ENCODE measurements at places on chromosomes 1 and 21. TPM values are rescaled to one million over a fixed set of nuclear protein-coding genes. Genes with fewer than 3 reads are reported as not detected.

GRCh38 chr1:204584699-204585372, 68.6 kb downstream of the MDM4 start:
- no peak for DNase-seq

- DNase-seq: no peak
Measured at GRCh38 chr1:41623736-41624135, 139.3 kb upstream of the EDN2 start.

- no peak for DNase-seq
Measured at GRCh38 chr1:17618558-17619247, 79.2 kb downstream of the ARHGEF10L start.

DNA sequence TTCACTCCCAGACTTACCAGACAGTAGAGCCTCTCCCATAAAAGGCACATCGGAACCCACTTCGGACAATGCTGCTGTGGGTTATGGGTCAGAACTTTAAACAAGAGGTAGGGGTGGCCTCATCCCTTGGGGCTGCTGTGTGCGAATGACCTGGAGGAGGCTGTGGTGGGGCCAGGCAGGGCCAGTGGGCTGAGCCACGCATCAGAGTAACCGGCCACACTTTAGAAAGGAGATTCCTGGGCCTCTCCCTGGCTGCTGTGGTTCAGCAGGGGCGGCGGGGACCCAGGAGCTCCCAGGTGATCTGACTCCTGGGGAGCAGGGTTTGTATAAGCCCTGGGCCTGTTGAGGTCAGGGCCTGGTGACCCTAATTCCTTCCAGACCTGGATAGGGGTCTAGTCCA, 110.2 kb upstream of the C1orf174 start:
- DNase-seq: no peak

The SPRR1A gene
- total RNA-seq: 5.2 TPM

GRCh38 chr1:168365719-168366479, 85.2 kb downstream of the TBX19 start:
- no peak for DNase-seq

The OR2T10 gene
- total RNA-seq: not detected

- DNase-seq: no peak
Measured at GRCh38 chr1:160823296-160823695, 27.3 kb downstream of the LY9 start.

The RORC gene
- total RNA-seq: 0.13 TPM

Data from mammary epithelial cell (primary cell).